ENCODE measurements at places on chromosomes 7 and 10.
A peak's percentile ranks its signal among the peaks of the same experiment; 100 is the strongest.

DNA sequence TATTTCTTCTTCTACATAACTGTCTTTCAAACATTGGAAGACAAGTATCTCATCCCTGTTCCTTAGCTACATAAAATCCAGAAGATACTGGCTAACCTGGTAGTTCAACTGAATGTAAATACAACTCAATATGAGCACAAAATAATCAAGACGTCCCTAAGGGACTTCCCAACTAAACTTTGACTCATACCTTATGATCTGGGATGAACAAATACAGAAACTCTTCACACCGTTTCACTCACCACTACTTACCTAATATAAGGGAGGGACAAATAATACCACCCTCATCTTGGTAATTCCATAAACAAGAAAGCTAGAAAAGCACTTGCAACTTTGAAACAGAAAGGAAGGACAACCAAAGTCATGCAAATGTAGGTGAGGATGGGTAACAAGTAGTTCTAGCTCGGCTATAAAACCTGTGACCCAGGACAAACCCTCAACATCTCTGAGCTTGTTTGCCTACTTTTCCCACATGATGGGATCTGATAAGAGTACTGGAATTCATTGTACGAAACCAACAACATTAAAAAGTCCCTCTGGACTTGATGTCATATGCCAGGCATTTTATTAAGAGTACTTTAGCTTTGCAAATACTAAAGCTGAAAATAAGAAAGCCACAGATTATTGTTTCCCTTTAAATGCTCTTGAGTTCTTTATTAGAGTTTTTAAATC, 121.9 kb downstream of the STRA8 start:
- DNase-seq, result no peak

DNA sequence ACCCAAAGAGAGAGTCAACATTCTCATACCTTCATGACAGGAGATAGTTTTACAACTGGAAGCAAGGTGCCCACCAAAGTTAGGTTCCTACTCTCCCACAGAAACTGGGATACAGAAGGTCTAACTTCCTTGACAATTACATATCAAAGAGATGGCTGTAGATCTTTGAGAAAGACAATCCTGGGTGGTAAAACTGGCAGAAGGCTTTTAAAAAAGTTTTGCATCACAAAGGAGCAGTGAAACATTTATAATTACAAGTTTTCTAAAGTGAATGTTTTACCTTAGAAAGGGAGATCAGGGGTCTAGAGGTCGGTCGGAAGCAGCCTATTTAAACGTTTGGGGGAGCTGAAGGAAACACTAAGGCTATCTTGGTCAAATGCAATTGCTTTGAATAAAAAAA, 166.6 kb upstream of the STEAP1 start:
- no peak for DNase-seq

- DNase-seq, result no peak
Observed at GRCh38 chr10:51079331-51079730, 5.0 kb downstream of the PRKG1 start.

DNA sequence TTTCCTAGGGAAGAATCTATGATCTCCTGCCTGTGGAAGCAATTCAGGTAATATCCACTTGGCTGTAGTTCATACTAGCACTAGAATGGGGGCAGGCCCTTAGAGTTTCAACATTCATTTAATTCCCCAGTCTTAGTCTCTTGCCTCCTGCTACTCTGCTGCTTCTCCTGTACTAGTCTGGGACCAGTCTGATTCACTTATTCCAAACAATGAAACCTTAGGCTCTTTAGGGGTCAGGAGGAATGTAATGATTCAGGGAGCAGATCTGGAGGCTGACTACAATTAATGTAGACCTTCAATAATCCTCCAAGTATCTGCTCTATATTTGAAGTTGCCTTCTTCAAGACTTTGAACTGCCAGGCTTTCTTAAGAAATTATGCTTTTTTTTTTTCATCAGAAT, 101.8 kb downstream of the GNAT3 start:
- no peak for DNase-seq

DNA sequence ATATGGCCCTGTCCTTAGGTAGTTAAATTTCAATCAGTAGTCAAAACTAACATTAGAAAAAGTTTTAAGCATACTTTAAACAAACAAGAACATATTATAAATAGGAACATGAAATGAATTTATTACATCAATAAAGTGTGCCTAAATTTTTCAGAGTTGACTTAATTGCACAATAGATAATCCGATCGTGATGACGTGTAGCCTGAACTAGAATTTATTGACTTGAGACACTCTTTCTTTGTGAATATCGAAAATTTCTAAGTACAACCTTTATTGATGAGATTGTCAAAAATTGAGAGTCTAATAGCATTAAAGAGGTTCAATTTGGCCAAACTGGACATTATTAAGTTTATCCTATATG, 56.0 kb downstream of the CALD1 start:
- DNase-seq, result no peak

DNA sequence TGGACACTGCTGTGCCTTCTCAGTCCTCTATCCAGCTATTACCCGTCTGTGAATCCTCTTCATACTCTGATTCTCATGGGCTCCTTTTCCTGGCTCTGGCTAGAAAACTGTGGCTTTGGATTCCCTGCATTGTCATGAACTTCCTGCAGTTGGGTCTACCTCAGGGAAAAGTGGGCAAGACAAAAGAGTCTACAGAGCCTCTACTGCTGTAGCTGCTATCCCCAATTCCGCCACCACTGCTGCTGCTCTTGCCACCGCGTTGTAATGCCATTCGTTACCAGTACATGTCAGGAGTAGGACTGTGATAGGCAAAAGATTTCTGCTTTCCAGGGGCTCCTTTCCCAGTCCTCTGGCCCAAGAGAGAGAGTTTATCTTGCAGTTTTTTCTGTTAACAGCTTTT, 23.9 kb upstream of the PPP1R17 start:
- DNase-seq, result no peak

GRCh38 chr10:45427262-45427969, 53.4 kb downstream of the ALOX5 start:
- DNase-seq, result no peak

GRCh38 chr10:4130685-4131084, 345.7 kb upstream of the KLF6 start:
- DNase-seq, result no peak

GRCh38 chr10:24518981-24519597, 204.6 kb downstream of the ARHGAP21 start:
- DNase-seq, result peak; percentile 49

- DNase-seq, result no peak
Observed at GRCh38 chr10:17428351-17429097, 25.9 kb downstream of the ST8SIA6 start.

GRCh38 chr7:129843978-129844840, 108.6 kb downstream of the UBE2H start:
- no peak for DNase-seq

DNA sequence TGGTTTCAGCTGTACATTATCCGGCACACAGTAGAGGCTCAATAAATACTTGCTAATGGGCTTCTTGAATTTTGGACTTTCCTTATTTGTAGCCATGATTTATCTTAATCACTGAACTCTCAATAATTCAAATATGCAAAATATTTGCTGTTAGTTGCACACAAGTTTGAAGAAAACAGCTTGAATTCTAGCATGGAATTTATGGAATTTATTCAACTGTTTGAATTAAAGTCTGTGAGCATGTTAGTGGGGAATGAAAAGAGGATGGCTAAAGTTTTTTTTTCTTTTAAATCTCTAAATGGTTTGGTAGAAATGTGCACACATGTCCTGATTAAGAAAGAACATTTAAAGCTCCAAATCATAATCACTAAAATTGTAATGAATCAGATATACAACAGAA, 42.5 kb downstream of the SIRT1 start:
- DNase-seq, result no peak

DNA sequence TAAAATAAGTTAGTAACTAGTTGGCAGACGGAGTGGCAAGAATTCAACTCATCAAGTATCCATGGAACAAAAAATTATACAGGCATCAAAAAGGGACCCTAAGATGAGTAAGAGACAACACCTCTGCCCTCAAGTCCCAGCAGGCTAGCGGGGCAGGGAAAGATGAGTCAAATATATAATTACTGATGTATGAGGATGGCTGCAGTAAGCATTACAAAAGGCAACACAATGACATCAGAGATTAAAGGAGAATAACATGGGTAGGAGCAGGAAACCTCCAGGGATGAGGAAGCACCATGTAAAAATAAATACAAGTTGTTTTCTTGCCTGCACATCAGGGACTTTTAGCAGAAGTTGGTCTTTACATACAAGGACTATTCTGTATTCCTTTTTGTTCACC, 49.4 kb downstream of the SCRN1 start:
- no peak for DNase-seq

DNA sequence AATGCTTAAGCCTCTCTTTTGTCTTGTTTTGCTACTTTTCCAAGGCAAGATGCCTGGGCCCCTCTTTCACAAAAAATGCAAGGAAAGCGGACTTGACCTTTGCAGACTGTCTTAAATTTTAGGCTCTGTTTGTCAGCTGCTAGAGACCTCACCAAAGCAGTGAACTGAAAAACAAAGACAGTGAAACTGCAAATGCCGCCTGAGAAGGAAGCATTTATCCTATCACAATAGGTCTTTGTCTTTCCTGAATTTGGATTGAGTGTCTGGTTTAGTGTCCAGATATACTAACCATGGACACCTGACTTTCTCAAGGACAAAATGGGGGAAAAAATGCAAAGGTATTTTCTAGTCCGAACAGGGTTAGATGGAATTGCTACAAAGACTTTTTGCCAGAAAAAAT, 256.9 kb downstream of the INHBA start:
- no peak for DNase-seq

GRCh38 chr7:36283711-36284130, 105.9 kb upstream of the ANLN start:
- no peak for DNase-seq

GRCh38 chr7:50827281-50827680, 44.6 kb upstream of the GRB10 start:
- DNase-seq, result no peak

GRCh38 chr7:121873289-121874194, 581 bp downstream of the PTPRZ1 start:
- peak; percentile 20 for DNase-seq

GRCh38 chr7:112162784-112163506, 43.3 kb downstream of the DOCK4 start:
- no peak for DNase-seq

DNA sequence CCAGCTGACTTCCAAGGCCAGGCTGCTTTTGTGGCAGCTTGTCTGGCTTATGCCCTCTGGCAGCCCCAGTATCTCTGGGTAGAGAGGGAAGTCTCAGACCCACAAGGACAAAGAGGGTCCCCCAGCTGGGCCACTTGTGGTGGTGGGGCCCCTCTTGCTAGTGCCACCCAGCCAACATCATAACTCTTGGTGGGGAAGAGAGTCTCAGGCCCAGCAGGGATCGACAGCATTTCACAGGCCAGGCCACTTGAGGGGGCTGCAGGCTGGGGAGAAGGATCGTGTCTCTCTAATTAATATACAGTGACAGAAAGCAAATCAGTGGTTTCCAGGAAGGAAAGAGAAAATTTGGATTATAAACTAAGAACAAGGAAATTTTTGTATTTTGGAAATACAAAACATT, 76.0 kb downstream of the TYW1B start:
- DNase-seq, result no peak

GRCh38 chr7:110719741-110720140, 371.2 kb upstream of the LRRN3 start:
- no peak for DNase-seq

- no peak for DNase-seq
Observed at GRCh38 chr7:42765931-42766330, 145.9 kb downstream of the C7orf25 start.

DNA sequence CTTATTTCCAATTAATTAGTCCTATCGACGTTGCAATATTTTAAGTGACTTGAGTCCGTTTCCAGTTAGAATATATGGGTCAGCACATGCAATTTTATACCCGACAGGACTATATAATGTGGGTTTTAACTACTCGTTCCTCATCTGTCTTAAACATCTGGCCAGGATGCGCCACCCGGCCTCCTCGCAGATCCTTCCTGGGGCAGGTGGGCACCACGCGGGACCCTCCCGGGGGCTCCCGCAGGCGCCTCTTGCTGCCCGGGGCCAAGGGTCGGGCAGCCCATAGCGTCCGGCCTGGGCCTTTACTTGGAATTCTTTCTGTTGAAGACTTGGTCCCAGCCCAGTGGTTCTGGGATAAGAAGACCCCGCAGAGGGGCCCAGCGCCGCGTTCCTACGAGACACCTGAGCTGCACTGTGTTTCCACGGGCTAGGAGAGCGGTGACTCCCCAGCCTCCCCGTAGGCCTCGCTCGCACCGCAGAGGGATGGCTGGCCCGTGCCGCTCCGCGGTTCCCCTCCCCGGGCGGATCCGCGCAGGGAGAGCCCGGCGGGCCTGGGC, 10.1 kb upstream of the MNX1 start:
- no peak for DNase-seq

Data from SJSA1 (cell line).